Smooth muscle cell of the pulmonary artery (primary cell): ENCODE measurements at places on chromosomes 6 and 20. TPM values are rescaled to one million over a fixed set of nuclear protein-coding genes. Genes with fewer than 3 reads are reported as not detected.

Gene F13A1
- total RNA-seq = not detected in 2 replicates

Gene KIF6
- 0.26 and 0.33 TPM in 2 replicates for total RNA-seq

Gene SLC2A10
- total RNA-seq = 52.4 and 61.1 TPM in 2 replicates

Gene HLA-DRA
- total RNA-seq = 0.07 and 5.2 TPM in 2 replicates

Gene GABRR1
- total RNA-seq = not detected in 2 replicates

Gene HTR1E
- 0.03 TPM in 1 of 2 replicates, not detected in the other for total RNA-seq

Gene PACSIN1
- total RNA-seq = 0.07 TPM in 1 of 2 replicates, not detected in the other

Gene TMEM74B
- 0.10 and 0.13 TPM in 2 replicates for total RNA-seq

Gene VNN1
- 0.20 TPM in 1 of 2 replicates, not detected in the other for total RNA-seq

Gene SRSF3
- 136 and 171 TPM in 2 replicates for total RNA-seq

Gene PPP1R3G
- total RNA-seq = 3.0 TPM in 2 replicates

Gene MCCD1
- total RNA-seq = not detected in 2 replicates

Gene DAAM2
- 22.5 and 96.0 TPM in 2 replicates for total RNA-seq

Gene HLA-B
- total RNA-seq = 299 and 693 TPM in 2 replicates

Gene FAM83B
- total RNA-seq = under 0.01 and 0.03 TPM in 2 replicates

Gene IL22RA2
- not detected in 2 replicates for total RNA-seq

Gene SLC4A11
- total RNA-seq = 0.20 and 1.2 TPM in 2 replicates

Gene FOXS1
- total RNA-seq = 20.6 and 23.1 TPM in 2 replicates

Gene HLA-DQA2
- not detected in 2 replicates for total RNA-seq

Gene SCGN
- not detected in 2 replicates for total RNA-seq

Gene CCR6
- not detected in 2 replicates for total RNA-seq

Gene ABRACL
- 15.7 and 17.8 TPM in 2 replicates for total RNA-seq

Gene PKIB
- 6.5 and 35.7 TPM in 2 replicates for total RNA-seq

Gene ZFP57
- 0.07 TPM in 1 of 2 replicates, not detected in the other for total RNA-seq

Gene SGK2
- total RNA-seq = 0.73 and 0.85 TPM in 2 replicates

Gene E2F1
- total RNA-seq = 4.3 and 4.6 TPM in 2 replicates

Gene OPRM1
- not detected in 2 replicates for total RNA-seq

Gene SNAI1
- total RNA-seq = 1.4 and 2.3 TPM in 2 replicates

Gene MTFR2
- 0.33 and 0.46 TPM in 2 replicates for total RNA-seq

Gene OOEP
- total RNA-seq = 0.13 and 0.30 TPM in 2 replicates

Gene ABHD16B
- not detected in 2 replicates for total RNA-seq

Gene COL9A1
- total RNA-seq = not detected in 2 replicates

Gene GFOD1
- 2.8 and 11.7 TPM in 2 replicates for total RNA-seq

Gene CLPSL2
- total RNA-seq = not detected in 2 replicates

Gene VSTM2L
- 2.1 and 2.5 TPM in 2 replicates for total RNA-seq

Gene TMEM170B
- total RNA-seq = 1.8 and 2.2 TPM in 2 replicates

Gene TINAG
- not detected in 2 replicates for total RNA-seq

Gene MYCT1
- 6.0 and 13.0 TPM in 2 replicates for total RNA-seq

Gene ME1
- total RNA-seq = 32.6 and 34.5 TPM in 2 replicates

Gene EFCAB8
- 0.33 TPM in 1 of 2 replicates, not detected in the other for total RNA-seq

Gene USP49
- 2.8 and 3.5 TPM in 2 replicates for total RNA-seq

Gene SRSF12
- 0.03 and 0.33 TPM in 2 replicates for total RNA-seq

Gene L3MBTL1
- 5.7 and 7.5 TPM in 2 replicates for total RNA-seq

Gene MEI4
- total RNA-seq = not detected in 2 replicates

Gene PRR18
- not detected in 2 replicates for total RNA-seq

Gene PRL
- total RNA-seq = not detected in 2 replicates

Gene PTCRA
- total RNA-seq = not detected in 2 replicates

Gene METTL24
- total RNA-seq = 0.26 and 0.52 TPM in 2 replicates

Gene EZR
- total RNA-seq = 28.2 and 67.6 TPM in 2 replicates

Gene CTAGE9
- not detected in 2 replicates for total RNA-seq

Gene ZSCAN31
- 4.2 and 4.4 TPM in 2 replicates for total RNA-seq

Gene MYB
- total RNA-seq = 0.33 and 0.40 TPM in 2 replicates

Gene TPMT
- 11.6 and 13.9 TPM in 2 replicates for total RNA-seq

Gene SLCO4A1
- 0.13 and 0.30 TPM in 2 replicates for total RNA-seq

Gene ADGRF4
- total RNA-seq = 0.07 and 0.10 TPM in 2 replicates

Gene PPP1R16B
- total RNA-seq = 0.13 TPM in 2 replicates

Gene CST3
- total RNA-seq = 425 and 515 TPM in 2 replicates
